Fibroblast of skin of right biceps (primary cell): ENCODE measurements at places on chromosomes 6 and 20.

DNA sequence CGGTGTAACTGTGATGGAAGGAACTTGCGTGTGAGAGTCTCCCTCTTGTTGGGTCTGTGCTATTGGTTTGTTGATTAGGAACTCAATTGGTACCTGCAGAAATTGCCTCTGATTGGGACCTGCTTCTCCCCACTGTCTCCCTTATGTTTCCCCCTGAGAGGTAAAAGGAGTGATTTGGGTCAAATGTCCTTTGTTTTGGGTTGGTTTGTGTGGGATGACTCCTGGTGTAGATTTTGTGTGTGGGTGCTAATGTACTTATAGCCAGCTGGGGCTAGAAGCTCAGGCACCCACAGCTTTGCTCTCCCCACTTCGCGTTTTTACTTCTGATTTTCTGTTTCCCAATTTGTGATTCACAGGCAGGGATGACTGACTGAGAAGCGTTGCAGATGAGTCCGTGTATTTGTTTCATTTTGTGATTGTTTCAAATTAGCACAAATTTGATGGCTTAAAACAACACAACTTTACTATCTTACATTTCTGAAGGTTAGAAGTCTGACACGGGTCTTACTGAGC, 79.1 kb downstream of the UTRN start:
- DNase-seq: no peak

GRCh38 chr6:93177918-93178317, 241.4 kb downstream of the EPHA7 start:
- no peak for DNase-seq

DNA sequence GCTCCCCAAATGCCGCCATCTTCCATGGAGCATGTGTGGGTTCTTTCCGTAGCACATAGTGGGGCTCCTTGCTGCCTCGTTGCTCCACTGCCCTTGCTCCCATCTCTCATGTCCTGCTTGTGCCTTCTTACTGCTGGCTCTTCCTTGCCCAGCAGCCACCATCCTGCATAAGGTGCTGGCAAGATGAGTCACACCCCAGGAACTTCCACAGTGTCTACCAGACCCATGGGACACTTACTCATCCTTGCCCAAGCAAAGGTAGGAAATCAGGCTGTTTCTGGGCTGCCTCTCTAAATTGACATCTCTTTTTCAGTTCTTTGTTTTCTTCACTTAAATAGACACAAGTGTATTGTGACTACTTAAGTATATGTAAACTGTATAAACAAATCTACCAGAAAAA, 39.4 kb upstream of the RGS17 start:
- DNase-seq: peak; percentile 65

DNA sequence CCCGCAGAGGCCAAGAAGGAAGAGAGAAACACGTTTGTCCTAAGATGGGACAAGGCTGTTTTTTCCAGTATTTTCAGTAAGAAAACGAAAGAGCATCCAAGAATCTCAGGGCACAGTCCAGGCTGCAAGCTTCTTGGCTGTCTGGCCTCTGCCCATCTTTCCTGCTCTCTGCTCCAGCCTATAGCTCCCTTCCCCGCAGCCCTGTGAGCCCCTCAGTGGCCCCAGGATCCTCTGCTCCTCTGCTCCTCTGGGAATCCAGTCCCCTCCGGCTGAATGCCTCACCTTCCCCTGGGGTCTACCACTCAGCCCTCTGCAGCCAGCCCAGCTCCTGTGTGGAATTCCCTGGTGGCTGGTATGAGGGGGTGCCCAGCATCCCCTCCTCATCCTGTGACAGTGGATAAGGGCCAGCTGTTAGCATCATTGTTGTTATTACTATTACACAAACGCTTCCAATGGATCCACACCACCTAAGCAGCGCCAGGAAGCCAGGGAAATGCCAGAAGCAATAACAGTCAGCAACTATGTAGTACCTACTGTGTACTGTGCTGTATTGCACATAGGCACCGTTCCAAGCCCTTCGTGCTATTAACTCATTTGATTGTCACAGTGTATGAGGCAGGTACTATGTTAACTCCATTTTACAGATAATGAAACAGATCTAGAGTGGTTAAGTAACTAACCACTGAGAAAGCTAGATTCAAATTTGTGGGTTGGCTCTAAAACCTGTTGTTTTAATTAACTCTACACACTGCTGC, 60.3 kb upstream of the PTPN1 start:
- DNase-seq: no peak

- DNase-seq: no peak
Observed at GRCh38 chr6:32689531-32690501, 23.4 kb upstream of the HLA-DQB1 start.

DNA sequence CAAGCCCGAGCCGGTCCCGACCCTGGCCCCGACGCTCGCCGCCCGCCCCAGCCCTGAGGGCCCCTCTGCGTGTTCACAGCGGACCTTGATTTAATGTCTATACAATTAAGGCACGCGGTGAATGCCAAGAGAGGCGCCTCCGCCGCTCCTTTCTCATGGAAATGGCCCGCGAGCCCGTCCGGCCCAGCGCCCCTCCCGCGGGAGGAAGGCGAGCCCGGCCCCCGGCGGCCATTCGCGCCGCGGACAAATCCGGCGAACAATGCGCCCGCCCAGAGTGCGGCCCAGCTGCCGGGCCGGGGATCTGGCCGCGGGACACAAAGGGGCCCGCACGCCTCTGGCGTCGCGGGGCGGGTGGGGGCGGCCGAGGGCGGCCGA, 37.5 kb downstream of the YTHDF1 start:
- DNase-seq: no peak

GRCh38 chr6:122877302-122877701, 88.2 kb downstream of the SMPDL3A start:
- no peak for DNase-seq

DNA sequence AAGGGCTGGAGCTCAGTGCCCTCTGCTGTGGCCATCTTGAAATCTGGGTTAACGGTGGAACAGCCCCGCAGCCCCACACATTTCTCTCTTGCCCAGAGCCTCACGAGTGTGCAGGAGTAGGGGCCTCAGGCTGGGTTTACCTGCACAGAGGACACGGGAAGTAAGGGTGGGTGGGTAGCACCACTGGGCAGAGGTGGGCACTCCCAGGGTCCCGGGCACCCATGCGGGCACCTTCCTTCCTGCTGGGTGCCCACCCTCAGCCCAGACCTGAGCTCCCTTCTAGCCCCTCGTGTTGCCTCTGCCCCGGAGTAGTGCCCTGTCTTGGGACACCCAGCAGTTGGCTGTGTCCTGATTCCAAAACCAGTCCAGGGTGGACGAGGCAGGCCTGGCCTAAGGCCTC, 11.2 kb downstream of the COL9A3 start:
- DNase-seq: no peak

- peak; percentile 92 for DNase-seq
Observed at GRCh38 chr6:4371207-4371921, 236.0 kb upstream of the ECI2 start.

DNA sequence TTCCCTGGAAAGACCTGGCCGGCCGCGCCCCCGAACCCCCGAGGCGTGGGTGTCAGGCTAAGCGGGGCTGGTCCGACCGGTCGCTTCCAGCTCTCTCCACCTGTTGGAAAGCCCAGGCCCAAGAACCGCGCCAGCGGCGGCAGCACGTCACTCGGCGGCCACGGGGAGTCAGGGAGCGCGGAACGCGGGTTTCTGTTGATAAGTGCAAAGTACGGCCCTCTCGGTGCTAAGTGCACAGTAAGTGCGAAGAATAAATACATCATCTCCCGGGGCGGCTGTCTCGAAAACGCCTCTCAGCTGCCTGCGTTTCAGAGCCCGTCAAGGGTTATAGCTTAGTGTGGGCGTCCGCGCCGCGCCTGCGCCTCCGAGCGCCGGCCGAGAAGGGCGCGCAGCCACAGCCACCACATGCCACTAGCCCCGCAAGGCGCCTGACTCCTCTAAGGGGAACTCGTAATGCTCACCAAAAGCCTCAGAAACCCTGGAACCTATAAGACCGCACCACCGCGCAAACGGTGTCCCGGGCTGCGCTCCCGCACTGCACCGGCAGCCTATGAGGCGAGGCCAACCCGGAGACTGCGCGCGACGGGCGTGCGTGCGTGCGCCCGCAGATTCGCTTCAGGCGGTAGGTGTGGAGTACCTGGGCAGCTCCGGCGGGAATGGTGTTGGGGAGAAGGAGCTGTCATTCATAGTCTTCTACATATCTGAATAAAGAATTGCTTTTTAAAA, 9.2 kb upstream of the TBX18 start:
- DNase-seq: peak; percentile 58

- DNase-seq: no peak
Observed at GRCh38 chr6:130674604-130675003, 152.6 kb upstream of the SMLR1 start.

DNA sequence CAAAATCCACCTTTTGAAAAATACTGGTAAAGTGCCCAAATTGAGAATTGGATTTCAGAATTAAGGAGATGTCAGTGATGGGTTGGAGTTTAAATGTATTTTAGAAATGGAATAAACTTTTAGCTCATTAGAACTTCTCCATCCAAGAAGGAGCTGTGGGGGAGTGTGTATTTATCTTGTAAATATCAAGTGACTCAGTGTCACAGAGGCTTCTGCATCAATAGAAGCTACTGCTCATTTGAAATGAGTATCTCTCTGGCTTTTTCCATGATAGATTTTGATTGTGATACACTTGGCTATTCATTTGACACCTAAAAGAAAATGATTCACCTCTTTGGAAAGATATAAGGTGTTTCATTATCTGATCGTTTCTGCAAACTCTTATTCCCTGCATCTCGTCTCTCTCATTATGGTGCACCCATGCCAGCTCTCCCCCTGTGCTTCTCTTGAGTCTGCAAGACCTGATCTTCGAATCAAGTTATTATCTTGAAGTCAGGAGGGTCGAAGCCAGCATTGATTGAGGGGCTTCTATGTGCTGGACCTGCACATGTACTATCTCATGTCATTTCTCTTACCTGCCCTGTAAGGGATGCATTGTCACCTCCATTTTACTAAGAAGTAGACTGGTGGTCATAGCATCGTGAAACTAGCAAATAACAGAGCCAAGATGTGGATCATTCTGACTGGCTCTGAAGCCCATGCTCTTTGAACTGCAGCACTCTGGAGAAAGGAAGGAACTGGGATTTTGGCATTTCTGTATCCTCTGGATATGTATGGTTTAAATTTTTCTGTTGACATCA, 30.1 kb downstream of the VAPB start:
- DNase-seq: no peak

DNA sequence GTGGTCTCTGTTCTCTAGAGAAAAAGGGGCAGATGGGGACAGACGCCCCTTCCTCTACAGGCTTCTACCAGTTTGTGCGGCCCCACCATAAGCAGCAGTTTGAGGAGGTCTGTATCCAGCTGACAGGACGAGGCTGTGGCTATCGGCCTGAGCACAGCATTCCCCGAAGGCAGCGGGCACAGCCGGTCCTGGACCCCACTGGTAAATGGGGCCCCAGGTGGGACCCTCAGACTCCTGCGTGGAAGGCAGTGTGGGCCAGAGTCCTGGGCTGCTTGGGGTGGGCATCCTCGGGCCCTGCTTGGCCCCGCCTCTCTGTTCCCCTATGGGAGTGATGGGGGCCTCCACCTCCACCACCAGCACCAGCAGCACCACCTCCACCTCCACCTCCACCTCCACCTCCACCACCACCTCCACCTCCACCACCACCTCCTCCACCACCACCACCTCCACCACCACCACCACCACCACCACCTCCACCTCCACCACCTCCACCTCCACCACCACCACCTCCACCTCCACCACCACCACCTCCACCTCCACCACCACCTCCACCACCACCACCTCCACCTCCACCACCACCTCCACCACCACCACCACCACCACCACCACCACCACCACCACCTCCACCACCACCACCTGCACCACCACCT, 3.2 kb upstream of the TNFRSF6B start:
- no peak for DNase-seq

GRCh38 chr20:21613512-21613911, 92.0 kb upstream of the PAX1 start:
- DNase-seq: no peak

GRCh38 chr6:77686931-77687330, 34.1 kb downstream of the MEI4 start:
- DNase-seq: no peak

- no peak for DNase-seq
Observed at GRCh38 chr6:40966860-40967259, 72.2 kb downstream of the UNC5CL start.

DNA sequence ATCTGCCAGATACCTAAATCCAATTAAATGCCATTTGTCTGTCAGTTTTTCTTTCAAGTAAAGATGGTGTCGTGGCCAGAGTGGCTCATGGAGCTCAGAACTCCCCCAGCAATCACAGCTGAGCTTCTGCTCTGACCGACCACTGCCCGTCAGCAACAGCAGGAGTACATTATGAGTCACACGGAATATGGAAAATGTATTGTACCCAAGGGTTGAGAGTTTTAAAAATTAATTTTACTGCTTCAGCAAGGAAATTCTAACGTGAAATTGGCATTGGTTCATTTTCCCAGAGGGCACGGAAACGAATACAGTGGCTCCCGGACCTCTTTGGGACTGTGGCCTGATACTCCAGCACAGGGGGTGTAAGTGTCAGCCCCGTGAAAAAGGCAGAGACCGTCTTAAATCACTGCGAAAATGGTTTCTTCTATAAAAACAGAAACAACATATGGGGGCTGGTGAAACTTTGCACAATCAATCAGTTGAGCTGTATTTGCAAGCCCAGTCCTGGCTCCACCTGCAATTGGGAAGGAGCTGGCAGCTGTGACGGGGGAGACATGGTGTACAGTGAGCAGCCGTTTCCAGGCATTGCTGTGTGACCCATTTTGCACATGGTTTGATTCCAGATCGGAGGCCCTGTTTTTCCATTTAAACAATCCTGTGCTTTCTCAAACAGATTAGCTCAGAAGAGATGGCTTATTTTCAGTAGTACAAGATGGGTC, 12.8 kb downstream of the NPEPL1 start:
- no peak for DNase-seq

DNA sequence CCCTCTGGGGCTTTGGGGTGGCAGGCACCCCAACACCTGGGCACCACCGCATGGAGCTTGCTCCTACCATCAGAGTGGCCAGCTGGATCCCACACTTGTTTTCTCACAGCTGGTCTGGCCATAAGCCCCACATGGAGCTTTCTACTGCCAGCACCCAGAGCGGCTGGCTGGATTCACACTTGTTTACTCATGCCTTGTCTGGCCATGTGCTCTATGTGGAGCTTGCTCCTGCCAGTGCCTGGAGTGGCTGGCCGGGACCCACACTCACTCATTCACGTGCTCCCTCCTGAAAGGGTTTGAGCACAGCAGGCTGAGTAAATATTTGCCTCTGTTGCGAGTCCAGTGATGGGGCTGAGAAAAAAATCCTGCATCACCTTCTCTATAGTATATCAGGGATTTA, 487.0 kb downstream of the CD109 start:
- DNase-seq: no peak

- no peak for DNase-seq
Observed at GRCh38 chr20:46690219-46691106, 1.2 kb upstream of the TP53RK start.

GRCh38 chr6:20577173-20577688, 43.0 kb downstream of the CDKAL1 start:
- no peak for DNase-seq

GRCh38 chr6:84766799-84767525, 2.6 kb upstream of the TBX18 start:
- no peak for DNase-seq
